ENCODE measurements at places on chromosomes 1 and 21. TPM values are rescaled to one million over a fixed set of nuclear protein-coding genes. Genes with fewer than 3 reads are reported as not detected.

The MTARC1 gene
- 35.2 TPM for total RNA-seq

The GFI1 gene
- total RNA-seq: 9.2 TPM

The ITLN2 gene
- not detected for total RNA-seq

The CLCNKB gene
- total RNA-seq: 0.14 TPM

The VSIG8 gene
- total RNA-seq: not detected

The OR2M3 gene
- not detected for total RNA-seq

The SPRR2E gene
- not detected for total RNA-seq

The OR2T3 gene
- total RNA-seq: not detected

The RNF186 gene
- total RNA-seq: 50.3 TPM

The SLC45A3 gene
- total RNA-seq: 19.5 TPM

The AMPD1 gene
- 0.82 TPM for total RNA-seq

The OR2G2 gene
- not detected for total RNA-seq

The HCRTR1 gene
- total RNA-seq: not detected

The LCK gene
- total RNA-seq: 2.0 TPM

The CLDN17 gene
- not detected for total RNA-seq

The A3GALT2 gene
- total RNA-seq: not detected

The FMO1 gene
- 0.21 TPM for total RNA-seq

The KCNT2 gene
- total RNA-seq: 0.79 TPM

The HAPLN2 gene
- total RNA-seq: not detected
